Aorta (tissue), 5 donors: ENCODE measurements at places on chromosomes 7 and 10. TPM values are rescaled to one million over a fixed set of nuclear protein-coding genes. Genes with fewer than 3 reads are reported as not detected.

The SFXN4 gene
- total RNA-seq = 11.6 TPM

The AS3MT gene
- total RNA-seq = 1.2 TPM

The FFAR4 gene
- total RNA-seq = 0.16 TPM

The FAM204A gene
- total RNA-seq = 66.5 TPM

The ZNF518A gene
- total RNA-seq = 25.0 TPM

The PLAC9 gene
- 37.7 TPM for total RNA-seq

The ZEB1 gene
- 214 TPM for total RNA-seq

The KCNIP2 gene
- 9.0 TPM for total RNA-seq

The SPDYE2 gene
- not detected for total RNA-seq

The CYP3A7 gene
- not detected for total RNA-seq

The PRKAR2B gene
- total RNA-seq = 4.0 TPM

- no peaks in the 10 kb centered on the region for H3K36me3 ChIP-seq
- H3K4me1 ChIP-seq = peaks cover 4% of the 10 kb centered on the region
- no peaks in the 10 kb centered on the region for H3K27me3 ChIP-seq
- peak overlapping the region; percentile 79 for H3K27ac ChIP-seq
Measured at GRCh38 chr10:31650010-31650409, 278.6 kb downstream of the ARHGAP12 start.

GRCh38 chr10:47245731-47246350 is 54.2 kb upstream of the GDF10 start:
- H3K27ac ChIP-seq = no peak overlapping the region
- no peaks in the 10 kb centered on the region for H3K4me1 ChIP-seq
- no peaks in the 10 kb centered on the region for H3K36me3 ChIP-seq
- no peak for DNase-seq
- H3K4me3 ChIP-seq = no peak overlapping the region

DNA sequence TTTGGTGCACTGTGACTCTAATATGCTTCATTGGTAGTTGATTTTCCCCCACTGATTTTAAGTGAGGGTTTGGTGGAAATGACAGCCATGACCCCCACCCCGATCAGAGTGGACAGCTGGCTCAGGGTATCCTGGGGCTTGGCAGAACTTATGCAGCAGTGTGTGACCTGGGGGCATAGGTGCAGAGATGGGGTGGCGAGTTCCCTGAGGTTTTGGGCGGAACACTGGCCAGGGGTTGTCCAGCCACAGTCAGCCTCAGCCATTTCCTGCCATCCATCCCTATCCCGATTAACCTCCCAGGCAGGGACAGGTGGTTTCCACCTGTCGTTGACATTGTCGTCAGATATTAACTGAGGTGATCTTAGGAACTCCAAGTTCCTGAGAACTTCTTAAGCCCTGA is 155.8 kb upstream of the CHST15 start:
- no peaks in the 10 kb centered on the region for H3K4me1 ChIP-seq
- H3K27me3 ChIP-seq = no peaks in the 10 kb centered on the region
- no peak overlapping the region for H3K4me3 ChIP-seq
- H3K36me3 ChIP-seq = no peaks in the 10 kb centered on the region
- no peak overlapping the region for H3K27ac ChIP-seq

GRCh38 chr10:3225561-3225960 is 53.0 kb upstream of the PITRM1 start:
- no peaks in the 10 kb centered on the region for H3K27me3 ChIP-seq
- no peak overlapping the region for H3K27ac ChIP-seq
- no peak for DNase-seq
- no peaks in the 10 kb centered on the region for H3K4me1 ChIP-seq
- H3K4me3 ChIP-seq = no peak overlapping the region

DNA sequence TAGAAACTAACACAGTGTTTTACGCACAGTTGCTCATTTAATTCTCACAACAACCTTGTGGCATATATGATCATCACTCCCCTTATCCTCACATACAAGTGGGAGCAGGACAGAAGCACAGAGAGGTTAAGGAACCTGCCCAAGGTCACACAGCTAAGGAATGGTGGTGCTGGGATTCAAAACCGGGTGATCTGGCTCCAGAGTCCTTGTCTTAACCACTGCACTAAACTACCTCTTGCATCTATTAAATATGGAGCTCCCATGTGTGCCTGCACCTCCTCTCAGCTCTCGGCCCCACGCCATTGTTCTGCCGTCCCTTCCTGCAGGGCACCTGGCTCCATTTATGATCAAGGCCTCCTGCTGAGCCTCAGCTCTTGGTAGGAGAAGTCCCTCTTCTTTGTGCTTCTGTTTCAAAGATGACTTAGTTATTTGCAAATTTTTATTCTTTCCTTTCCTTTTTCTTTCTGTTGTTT is 99.8 kb upstream of the PDGFA start:
- H3K4me1 ChIP-seq = no peaks in the 10 kb centered on the region
- H3K4me3 ChIP-seq = no peak overlapping the region
- H3K27ac ChIP-seq = no peak overlapping the region
- H3K27me3 ChIP-seq = no peaks in the 10 kb centered on the region
- H3K36me3 ChIP-seq = no peaks in the 10 kb centered on the region
- DNase-seq = no peak

GRCh38 chr7:45416846-45417245 is 157.3 kb upstream of the ADCY1 start:
- no peak overlapping the region for H3K4me3 ChIP-seq
- no peak for DNase-seq
- H3K27me3 ChIP-seq = no peaks in the 10 kb centered on the region
- H3K4me1 ChIP-seq = no peaks in the 10 kb centered on the region
- no peak overlapping the region for H3K27ac ChIP-seq

DNA sequence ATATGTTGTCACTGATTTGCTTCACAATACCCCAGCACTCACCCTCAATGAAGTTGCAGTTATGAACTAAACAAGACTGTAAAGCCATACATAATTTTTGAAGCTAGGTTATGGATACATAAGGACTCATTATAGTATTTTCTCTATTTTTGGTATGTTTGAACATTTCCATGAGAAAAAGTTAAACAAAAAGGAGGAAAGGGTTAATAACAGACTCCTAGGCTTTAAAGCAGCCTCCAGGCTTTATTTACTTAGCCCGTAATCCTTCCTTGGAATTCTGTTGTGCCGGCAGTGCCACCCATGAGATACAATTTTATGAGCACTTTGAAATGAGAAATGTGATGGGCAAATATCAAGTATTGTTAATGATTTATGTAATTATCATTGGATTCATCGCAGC is 2.1 kb upstream of the DENND11 start:
- no peak for DNase-seq
- no peaks in the 10 kb centered on the region for H3K36me3 ChIP-seq
- H3K27me3 ChIP-seq = no peaks in the 10 kb centered on the region

DNA sequence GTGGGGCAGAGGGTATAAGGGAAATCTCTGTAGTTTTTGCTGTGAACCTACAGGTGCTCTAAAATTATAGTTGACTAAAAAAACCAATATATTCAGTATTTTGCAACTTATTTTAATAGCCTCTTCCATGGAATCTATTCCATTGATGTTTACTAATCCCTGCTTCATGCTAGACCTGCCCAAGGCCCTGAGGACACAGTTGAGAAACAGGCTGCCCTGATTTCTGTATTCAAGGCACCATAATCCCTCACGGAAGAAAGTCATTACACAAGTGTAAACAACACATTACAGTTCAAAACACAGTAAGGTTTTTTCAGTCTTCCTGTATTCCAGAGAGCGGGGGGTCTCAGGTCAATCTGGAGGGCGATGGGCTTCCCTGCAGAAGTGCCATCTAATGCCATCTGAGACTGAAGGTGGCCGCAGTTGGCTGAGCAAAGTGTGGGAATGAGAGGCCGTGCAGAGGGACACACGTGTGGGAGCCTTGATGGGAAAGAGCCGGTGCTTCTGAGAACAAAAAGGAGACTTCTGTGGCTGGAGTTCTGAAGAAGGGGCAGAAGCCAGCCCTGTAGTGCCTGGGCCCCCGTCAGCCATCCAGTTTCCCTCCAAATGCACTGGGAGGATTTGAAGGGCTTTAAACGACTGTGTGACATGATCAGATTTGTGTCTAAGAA is 146.9 kb downstream of the PTPN20 start:
- H3K27ac ChIP-seq = no peak overlapping the region
- DNase-seq = no peak
- H3K4me1 ChIP-seq = no peaks in the 10 kb centered on the region
- no peaks in the 10 kb centered on the region for H3K36me3 ChIP-seq

DNA sequence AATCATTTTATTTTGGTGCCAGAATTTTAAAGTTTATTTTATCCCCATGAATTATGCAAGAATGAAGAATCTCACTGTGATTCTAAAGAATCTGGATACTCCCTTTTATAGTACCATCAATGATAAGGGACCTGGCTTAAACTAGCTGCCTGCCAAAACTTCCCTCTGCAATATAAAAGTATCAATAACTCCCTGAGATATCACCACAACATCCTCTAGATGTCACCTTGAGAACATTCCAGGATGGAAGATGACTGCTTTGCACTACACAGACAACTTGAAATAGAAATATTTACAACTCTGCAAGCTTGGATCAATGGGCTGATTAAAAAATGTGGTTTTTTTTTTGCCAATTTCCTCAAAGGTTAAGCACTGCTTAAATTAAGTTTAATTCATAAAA is 142.1 kb downstream of the SLC25A13 start:
- no peak for DNase-seq
- no peak overlapping the region for H3K27ac ChIP-seq
- peaks cover 3% of the 10 kb centered on the region for H3K36me3 ChIP-seq
- H3K4me3 ChIP-seq = no peak overlapping the region
- H3K27me3 ChIP-seq = no peaks in the 10 kb centered on the region
- H3K4me1 ChIP-seq = no peaks in the 10 kb centered on the region

- H3K4me3 ChIP-seq = no peak overlapping the region
- no peaks in the 10 kb centered on the region for H3K36me3 ChIP-seq
- no peaks in the 10 kb centered on the region for H3K27me3 ChIP-seq
- peaks cover 15% of the 10 kb centered on the region for H3K4me1 ChIP-seq
- no peak overlapping the region for H3K27ac ChIP-seq
Measured at GRCh38 chr10:77566914-77567566, 70.6 kb downstream of the KCNMA1 start.

- no peak overlapping the region for H3K27ac ChIP-seq
- H3K4me1 ChIP-seq = no peaks in the 10 kb centered on the region
- H3K27me3 ChIP-seq = no peaks in the 10 kb centered on the region
- H3K4me3 ChIP-seq = no peak overlapping the region
- DNase-seq = no peak
Measured at GRCh38 chr7:154994996-154995395, 7.9 kb downstream of the PAXIP1 start.

- H3K27ac ChIP-seq = no peak overlapping the region
- no peaks in the 10 kb centered on the region for H3K36me3 ChIP-seq
- H3K4me3 ChIP-seq = no peak overlapping the region
- DNase-seq = no peak
Measured at GRCh38 chr10:114815791-114816190, 5.8 kb upstream of the FHIP2A start.
